Stimulated activated CD8-positive, alpha-beta memory T cell treated with anti-CD3 and anti-CD28 coated beads, Interleukin-7, amount 100 ng/mL, for 24 hours (primary cell): ENCODE measurements at places on chromosomes 12 and 14.

DNA sequence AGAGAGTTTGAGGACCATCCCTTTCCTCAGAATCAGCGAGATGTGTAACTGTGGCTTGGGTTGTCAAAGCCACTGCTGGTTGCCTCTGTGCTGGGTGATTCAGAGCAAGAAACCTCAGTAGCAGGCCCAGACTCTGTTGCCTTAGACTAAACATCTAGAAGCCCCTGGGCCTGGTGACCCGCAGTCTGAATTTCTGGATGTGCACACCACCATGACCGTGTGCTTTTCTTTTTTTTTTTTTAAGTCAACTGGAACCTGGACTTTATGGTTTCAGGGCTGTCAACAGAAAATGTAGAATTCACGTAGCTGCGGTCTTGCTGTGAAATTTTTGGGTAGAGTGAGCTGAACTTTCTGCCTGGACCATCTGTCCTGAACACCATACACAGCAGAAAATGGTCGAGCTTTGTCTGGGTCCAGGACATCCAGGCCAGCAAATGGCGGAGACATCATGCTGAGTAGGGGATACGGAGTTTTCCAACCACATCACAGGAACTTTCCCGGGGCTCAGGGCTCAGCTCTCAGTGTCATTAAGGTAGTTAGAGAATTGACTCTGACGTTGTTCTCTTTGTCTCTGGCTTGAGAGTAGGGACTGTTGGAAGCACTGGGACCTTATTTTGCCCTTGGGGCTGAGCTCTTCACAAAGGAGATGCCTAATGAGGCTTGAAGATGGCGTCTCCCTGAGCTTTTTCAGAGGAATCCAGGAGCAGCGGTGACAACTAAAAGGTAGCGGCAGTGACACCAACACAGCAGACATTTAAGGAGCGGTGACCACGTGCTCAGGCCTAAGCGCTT lies 23.0 kb upstream of the BATF start:
- no peak for DNase-seq

DNA sequence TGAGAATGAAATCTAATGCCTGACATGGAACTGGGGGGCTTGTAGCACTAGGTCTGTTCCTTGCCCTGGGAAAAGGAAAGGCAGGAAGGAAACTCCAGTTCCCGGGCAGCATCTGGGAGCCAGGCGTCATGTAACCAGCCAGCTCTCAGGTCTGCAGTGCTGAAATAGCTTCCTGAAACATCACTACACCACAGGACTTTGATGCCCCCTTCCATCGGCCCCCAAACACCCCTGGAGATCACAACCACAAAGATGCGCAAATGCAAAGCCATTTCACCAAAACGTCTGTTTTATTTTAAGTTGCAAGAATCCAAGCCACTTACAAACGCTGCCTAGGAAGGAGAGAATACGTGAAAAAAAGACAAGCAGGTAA lies 40.9 kb downstream of the KCTD10 start:
- DNase-seq = no peak

DNA sequence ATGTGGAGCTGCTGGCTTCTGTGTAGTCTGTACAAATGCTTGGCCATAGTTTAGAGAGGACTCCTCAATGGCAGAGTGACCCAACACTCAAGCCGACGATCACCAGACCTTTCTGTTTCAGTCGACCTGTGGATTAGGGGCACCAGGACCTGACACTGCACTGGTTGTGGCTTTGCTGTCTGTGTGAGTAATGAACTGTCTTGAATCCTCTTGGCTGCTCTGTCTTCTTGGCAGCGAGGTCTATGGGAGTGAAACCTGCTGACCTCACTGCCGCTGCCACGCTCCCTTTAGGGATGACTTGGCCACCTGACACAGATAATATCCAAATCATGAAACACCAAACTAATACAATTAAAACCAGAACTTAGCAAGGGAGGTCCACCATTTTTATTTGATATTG lies 83.5 kb upstream of the C14orf180 start:
- no peak for DNase-seq

- no peak for DNase-seq
These were observed 122.0 kb downstream of the TGFB3 start for GRCh38 chr14:75859746-75860145.

DNA sequence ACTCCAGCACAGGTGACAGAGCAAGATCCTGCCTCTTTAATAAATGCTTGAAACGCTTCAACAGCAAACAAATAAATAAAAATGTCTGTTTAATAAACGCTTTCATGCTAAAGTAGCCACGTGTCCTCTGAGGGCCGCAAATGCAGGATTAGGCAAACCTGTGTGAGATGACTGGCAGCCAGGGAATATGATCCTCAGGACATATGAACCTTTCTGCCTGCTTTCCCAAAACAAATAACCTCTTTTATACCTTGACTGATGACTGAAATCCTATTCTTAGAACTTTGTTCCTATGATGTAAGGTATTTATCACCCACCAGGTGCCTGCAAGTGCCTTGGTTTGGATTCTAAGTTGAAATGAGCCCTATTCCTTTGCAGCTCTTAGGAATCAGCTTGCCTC lies 14.5 kb upstream of the FLVCR2 start:
- no peak for DNase-seq

GRCh38 chr14:103881268-103882201 lies 34.2 kb upstream of the PPP1R13B start:
- no peak for DNase-seq

- DNase-seq = no peak
These were observed 1.1 kb upstream of the DPPA3 start for GRCh38 chr12:7709969-7710675.

- DNase-seq = no peak
These were observed 13.7 kb downstream of the TRMT61A start for GRCh38 chr14:103542605-103543088.

DNA sequence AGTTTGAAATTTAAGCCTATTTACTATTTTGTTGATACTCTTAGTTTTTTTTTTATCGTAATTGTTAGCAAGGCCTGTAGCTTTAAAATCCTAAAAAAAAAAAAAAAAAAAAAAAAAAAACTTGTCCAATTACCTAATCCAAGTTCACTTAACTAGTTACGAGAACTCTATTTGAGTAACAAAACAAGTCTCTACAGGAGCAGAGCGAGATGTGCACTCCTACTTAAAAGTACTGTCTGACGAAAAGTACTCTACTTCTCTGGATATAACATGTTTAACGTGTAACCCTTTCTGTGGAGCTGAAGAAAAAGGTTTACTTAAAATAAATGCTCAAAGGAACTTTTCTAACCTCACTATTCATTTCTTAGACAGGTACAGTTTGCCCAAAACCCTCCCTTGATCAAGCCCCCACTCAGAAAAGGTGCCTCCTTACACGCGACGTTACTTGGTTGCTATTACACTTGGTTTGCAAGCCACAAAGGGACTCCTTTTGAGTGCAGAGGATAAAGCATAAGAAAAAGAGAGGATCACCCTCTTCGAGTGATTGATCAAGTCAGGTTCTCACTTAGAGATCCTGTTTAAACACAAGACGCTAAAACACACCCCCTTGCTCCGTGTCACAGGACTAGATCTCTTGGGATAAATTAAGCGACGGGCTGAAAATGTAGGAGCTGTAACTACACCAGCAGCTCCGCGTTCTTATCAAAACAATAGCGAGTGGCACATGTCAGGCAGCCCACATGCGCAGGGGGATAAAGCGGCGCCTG lies 2.2 kb downstream of the BAZ1A start:
- no peak for DNase-seq

DNA sequence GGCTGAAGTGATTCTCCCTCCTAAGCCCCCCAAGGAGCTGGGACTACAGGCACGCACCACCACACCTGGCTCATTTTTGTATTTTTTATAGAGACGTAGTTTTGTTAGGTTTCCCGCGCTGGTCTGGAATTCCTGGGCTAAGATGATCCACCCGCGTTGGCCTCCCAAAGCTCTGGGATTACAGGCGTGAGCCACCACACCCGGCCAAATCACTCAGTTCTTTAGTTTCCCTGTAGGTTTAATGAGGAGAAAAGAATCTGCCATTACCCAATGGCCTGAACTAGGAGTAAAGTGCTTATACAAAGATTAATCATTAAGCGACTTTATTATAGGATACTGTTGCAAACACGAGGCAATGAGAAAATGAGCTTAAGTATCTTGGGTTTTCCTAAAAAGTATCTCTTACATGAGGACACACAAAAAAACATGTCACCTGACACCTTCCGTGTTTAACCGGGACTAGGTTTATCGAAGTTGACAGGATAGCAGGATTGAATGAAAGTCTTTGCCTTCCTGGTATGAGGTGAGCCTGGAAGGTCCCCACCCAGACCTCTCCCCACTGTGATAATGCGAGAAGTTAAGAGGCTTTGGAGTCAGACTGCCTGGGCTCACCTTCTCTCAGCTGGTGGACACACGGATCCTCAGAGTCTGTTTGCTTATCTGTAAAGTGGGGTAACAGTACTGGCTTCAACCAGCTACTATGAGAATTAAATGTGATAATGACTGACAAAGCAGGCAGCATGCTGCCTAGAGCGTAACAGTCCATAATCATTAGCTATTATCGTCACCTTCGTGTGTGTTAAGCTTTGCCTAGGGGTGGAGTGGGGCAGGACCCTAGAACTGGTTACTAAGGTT lies 133.5 kb upstream of the KRAS start:
- no peak for DNase-seq

- no peak for DNase-seq
These were observed 7.8 kb downstream of the C1RL start for GRCh38 chr12:7101047-7101693.

DNA sequence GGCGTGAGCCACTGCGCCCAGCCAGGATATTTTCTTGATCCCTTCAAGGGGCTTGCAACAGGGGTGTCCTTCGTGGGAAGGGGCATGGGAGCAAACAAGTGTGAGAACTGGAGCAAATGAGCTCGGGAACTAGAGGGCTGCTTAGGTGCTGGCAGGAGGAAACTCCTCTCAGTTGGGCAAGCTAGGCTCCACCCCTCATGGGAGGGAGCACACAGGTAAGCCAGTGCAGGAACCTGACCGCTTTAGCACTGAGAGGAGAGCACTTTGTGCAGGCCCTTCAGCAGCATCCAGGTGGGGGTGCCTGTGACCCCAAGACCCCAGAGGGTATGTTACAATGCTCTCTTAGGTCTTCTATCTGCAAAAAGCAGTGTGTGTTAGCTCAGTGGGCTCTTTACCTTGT lies 755.4 kb upstream of the MDGA2 start:
- DNase-seq = no peak

DNA sequence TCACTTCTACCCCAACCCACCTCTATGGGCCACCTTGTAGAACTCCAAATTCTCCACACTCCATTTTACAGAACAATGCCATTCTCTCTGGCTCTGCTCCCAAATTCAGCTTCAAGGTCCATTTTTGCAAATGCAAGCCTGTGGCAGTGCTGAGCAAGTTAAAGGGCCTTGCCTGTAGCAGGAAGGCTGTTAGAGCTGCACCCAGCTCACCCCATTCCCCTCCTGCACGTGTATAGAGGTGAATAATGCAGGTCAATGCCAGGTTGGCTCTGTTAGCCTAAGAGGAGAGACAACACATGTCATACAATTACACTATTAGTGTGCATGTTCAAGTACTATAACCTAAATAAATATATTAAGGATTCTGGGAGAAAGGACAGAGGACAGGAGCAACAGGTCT lies 120.4 kb downstream of the TBX5 start:
- DNase-seq = no peak

DNA sequence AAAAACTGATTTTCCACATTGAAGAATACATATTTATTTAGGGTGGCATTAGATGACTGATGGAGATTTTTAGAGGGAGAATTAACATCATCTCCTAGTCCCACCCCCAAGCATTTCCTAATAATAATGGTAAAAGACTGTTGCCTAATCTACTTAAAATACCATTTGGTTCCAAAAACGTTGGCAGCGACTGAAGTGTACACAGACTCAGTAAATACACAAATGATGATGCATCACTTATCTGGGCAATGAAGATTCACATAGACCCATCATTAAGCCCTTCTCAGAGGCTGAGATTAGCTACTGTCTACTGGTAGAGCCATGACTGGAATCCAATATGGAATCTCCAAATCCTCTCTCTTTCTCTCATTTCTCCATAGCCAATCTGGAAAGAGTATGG lies 18.2 kb downstream of the RTN1 start:
- no peak for DNase-seq

DNA sequence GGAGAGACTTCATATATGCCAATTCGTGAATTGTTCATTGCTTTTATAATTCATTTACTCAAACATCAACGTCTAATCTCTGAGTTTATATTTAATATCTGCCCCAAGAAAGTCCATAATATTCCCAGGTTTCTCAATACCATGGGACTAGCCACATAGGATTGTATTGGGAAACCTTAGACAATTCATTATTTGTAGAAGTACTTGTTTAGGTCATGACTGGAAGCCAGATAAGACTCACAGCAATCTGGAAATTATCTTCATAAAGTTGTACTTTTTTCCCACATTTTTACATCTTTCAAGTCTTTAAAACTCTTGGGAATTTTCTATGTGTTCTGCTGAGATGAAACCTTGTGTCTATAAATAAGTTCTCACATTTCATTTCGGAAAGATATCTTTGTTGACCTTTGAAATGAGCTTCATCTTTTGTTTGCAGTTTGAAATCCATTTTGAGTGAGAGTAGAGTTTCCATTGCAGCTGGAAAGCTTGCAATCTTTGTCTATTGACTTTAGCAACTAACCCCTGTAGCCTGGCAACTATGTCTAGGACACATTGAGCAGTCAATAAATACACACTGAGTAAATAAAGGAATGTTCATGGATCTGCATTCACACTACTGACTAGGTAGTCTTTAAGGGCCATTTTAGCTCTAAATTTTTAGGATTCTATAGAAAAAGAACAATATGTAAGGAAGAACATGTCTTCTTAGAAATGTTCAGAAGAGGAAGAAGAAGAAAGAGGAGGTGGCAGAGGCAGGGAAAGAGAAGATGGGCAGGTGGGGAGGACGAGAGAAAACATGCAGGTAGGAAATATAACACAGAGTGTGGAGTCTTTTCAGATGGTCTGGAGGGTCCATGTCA lies 154.4 kb downstream of the LRIG3 start:
- DNase-seq = no peak

- DNase-seq = no peak
These were observed 59.8 kb downstream of the PLEKHG3 start for GRCh38 chr14:64763801-64764621.

GRCh38 chr12:122942637-122943036 lies 23.6 kb downstream of the ABCB9 start:
- no peak for DNase-seq

DNA sequence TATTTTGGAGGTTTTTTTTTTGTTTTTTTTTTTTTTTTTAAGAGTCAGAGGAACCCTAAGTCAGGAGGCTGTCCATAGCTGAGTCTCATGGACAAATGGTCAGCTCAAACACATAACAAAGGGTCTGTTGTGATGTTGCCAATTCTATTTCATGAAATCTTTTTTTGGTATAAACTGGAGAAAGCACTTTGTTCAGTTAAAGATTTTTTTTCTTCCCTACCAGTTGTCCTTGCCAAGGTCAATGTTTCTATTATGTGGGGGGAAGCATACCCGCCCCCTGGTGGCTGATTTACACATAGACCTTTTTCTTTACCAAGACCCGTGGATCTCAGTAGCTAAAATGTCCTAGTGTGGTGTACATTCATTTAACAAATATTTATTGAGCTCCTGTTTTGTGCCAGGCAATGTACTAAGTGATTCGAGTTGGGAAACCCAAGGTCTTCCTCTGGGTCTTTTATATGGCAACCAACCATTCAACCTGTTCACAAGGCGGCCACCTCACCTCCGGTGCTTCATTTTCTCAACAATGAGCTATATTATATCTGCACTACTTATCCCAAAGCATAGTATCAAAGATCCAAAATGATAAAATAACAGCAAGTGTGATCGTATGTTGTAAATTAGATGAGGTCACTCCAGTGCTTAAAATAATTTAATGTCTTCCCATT lies 214.5 kb downstream of the PAH start:
- no peak for DNase-seq

GRCh38 chr14:77088645-77089044 lies 9.4 kb upstream of the CIPC start:
- no peak for DNase-seq
